ENCODE measurements at places on chromosomes 4 and X.
A peak's percentile ranks its signal among the peaks of the same experiment; 100 is the strongest.

DNA sequence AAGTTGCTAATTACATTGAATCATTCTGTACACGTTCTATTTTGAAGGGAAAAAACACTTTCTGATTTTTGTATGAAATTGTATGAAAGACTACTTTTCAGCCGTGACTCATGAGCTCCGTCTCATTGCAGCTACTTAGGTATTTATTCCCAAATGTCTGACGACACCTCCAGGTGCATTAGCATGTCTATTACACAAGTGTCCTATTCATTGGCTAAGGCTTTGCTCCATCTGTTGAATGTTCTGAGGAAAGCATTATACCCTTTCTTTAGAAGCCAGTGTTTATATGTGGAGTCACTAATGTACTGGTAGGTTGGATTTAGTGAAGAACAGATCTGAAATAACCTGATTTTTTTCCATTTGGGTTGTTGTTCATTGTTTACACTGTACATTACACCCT is 51.8 kb downstream of the MAP7D3 start:
- no peak for DNase-seq

DNA sequence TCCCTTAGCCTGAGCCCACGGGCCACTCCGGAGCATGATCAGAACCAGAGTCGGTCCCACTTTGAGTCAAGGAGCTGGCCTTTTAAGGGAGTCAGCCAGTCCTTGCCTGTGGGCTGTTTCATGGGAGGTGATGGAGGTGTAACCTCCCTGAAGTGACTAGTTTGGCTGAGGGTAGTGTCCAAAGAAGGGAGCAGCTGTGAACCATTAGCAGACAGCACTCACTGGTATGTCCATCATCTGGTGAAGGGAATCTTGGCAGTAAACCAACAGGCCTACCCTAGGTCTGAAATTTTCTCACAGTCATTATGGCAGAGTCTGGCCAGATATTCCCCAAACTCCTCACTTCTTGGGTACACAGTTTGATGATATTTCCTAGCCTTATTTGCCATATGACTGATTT is 12.3 kb upstream of the REPS2 start:
- no peak for DNase-seq

- DNase-seq: peak; percentile 10
Measured at GRCh38 chr4:26731351-26732035, 129.1 kb upstream of the STIM2 start.

- DNase-seq: peak; percentile 53
Measured at GRCh38 chr4:27846951-27847350, 986.3 kb downstream of the STIM2 start.

GRCh38 chr4:18698119-18698883 is 676.7 kb upstream of the LCORL start:
- DNase-seq: no peak

- DNase-seq: no peak
Measured at GRCh38 chr4:13710246-13710885, 82.8 kb upstream of the BOD1L1 start.

- no peak for DNase-seq
Measured at GRCh38 chrX:76893930-76894329, 466.4 kb downstream of the MAGEE1 start.

GRCh38 chr4:38695809-38696208 is 31.8 kb downstream of the KLF3 start:
- no peak for DNase-seq

DNA sequence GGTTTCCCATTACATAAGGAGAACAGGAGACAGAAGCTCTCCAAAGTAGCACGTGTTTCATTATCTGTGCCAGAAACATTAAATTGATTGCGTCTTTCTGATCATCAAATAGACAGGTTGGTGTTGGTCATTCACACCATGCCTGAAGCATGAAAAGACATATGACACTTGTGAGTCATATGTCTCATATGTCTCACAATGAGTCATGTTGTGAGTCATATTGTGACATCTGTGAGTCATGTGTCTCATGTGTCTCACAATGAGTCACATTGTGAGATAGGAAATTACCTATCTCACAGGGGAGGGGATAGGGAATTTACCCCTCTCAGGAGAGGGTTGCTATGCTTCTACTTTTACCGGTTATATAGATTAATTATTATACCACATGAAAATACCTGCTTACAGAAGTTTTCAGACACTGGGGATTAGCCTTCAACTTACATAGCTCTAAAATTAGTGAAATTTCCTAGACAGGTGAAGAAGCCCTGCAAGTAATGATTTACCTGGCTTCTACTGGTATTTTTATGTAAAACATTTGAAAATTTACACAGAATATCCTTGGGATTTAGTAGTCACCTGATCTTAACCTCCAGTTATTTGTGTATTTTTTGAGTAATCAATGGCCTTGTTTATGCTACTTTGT is 80.8 kb downstream of the NPFFR2 start:
- peak; percentile 66 for DNase-seq

- DNase-seq: peak; percentile 29
Measured at GRCh38 chr4:40957281-40957680, 207.5 kb downstream of the NSUN7 start.

DNA sequence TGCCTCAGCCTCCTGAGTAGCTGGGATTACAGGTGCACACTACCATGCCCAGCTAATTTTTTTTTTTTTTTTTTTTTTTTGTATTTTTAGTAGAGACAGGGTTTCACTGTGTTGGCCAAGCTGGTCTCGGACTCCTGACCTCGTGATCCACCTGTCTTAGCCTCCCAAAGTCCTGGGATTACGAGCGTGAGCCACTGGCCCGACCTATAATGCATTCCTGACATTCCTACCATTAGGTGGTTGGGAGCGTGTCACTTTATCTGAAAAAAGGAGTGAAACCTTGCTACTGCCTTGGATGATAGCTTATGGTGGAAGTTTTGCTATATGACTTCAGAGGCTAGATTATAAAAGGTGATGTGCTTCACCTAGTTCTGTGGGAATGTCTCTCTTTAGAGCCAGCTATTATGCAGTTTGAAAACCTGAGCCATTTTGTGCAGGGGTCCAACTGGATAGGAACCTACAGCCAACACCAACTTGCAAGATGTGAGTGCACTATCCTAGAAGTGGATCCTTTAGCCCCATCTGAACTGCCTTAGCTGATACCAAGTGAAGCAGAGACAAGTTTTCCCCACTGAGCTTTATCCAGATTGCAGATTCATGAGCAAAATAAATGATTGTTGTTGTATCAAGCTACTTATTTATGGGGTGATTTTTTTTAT is 29.8 kb upstream of the EMCN start:
- no peak for DNase-seq

GRCh38 chr4:134935320-134935719 is 733.7 kb upstream of the PABPC4L start:
- peak; percentile 4 for DNase-seq

DNA sequence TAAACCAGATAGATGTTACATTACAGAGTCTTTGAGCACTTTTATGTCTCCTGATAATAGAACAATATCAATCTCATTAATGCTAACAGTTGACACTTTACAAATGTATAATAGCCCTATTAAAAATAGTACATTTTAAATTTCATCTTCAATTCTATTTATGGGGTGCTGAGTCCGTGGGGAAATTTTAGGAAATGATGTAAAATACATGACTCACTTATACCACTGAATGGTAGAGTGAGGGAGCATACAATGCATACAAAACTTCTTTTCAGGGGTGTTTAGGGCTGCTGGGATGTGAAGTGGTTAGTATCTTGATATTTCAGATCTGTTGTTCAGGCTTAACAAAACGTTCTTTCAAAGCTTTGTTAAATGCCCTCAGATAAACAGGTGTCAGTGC is 696.2 kb downstream of the TRAM1L1 start:
- no peak for DNase-seq

GRCh38 chrX:94942603-94943002 is 1268.6 kb downstream of the FAM133A start:
- DNase-seq: no peak

GRCh38 chrX:131791608-131792355 is 231.3 kb upstream of the STK26 start:
- no peak for DNase-seq

GRCh38 chr4:117831060-117831683 is 203.1 kb upstream of the NDST3 start:
- DNase-seq: no peak

Measured in fibroblast of skin of back (primary cell).